ENCODE measurements at places on chromosomes 2 and 18.

DNA sequence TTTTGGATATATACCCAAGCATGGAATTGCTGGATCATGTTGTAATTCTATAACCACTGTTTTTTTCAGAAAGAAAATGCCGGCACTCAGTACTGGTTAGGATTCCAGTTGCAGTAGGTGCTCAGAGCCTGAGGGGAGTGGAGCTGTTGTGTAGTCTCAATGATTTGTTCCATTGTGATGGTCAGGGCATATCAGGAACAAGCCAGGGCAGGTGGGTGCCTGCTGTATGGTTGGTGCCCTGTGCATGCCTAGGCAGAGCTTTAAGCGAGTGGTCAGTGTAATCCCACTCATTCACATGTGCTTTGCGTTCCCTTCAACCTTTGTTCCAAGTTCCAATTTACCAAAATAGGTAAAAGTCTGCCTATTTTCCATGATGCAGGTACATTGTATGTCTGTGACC is 100.9 kb downstream of the FHOD3 start:
- DNase-seq, result no peak

- no peak for DNase-seq
Measured at GRCh38 chr2:207087046-207087902, 78.5 kb downstream of the KLF7 start.

GRCh38 chr2:190863946-190864345 is 16.7 kb upstream of the GLS start:
- DNase-seq, result no peak

GRCh38 chr2:102060792-102061191 is 69.0 kb downstream of the IL1R2 start:
- DNase-seq, result no peak

GRCh38 chr2:176169181-176169580 is 12.1 kb downstream of the HOXD3 start:
- no peak for DNase-seq

DNA sequence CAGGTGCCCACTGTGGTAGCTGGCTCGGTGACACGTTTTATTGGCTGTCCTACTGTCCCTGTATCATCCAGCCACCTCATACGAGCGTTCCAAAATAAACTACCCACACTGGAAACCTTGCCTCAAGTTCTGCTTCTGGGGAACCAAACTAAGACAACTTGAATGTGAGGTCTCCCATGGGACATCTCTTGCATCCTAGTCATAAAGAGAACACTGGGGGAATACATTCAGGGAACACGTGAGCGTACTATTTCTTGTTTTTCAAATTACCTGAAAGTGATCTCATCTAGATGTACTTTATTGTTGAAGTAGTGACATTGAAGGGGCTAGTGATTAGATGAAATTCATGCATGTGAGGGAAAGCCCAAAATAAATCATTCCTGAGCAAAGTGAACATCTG is 15.0 kb downstream of the LYG2 start:
- DNase-seq, result no peak

DNA sequence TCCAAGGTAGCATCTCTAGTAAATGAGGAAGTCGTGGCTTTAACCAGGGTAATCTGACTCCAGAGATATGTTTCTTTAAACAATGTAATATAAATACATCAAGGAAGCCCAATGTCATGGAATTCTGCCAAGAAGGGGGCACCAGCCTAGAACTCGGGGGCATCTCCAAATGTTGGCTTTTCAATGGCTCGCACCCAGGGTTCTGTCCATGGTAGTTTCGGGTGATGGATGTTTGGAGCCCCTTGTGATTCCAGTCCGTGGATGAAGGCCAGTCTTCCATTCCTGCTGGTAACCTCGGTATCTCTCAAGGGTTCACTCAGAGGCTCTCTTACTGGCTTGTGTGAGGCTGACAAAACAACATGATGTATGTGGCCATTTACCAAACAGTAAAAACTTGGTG is 91.7 kb upstream of the SPHKAP start:
- DNase-seq, result no peak

DNA sequence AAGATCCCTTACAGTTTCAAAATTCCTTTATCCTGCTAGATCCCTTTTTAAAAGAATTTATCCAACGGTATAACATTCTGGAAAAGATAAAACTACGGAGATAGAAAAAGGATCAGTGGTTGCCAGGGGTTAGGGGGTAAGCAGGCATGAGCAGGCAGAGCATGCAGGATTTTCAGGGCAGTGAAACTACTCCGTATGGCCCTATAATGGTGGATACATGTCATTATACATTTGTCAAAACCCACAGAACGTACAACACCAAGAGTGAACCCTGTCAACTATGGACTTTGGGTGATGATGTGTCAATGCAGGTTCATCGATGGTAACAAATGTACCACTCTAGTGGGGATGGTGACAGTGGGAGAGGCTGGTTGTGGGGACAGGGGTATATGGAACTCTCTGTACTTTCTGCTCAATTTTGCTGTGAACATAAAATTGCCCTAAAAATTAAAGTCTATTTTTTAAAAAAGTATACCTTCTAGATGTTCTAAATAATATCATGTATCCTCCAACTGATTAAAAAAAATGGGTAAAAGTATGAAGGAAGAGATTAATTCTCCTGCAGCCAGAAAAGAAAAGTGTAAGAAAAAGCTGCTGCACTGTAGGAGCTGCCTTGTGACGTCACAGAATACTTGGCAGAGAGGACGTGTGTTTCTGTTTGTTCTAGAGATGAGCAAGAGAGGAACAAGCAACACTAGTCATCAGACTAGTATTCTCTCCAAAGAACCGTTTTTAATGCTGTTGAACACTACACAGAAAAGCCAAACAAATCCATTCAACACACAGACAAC is 23.6 kb downstream of the ANKRD44 start:
- DNase-seq, result no peak

All from effector CD8-positive, alpha-beta T cell (primary cell).